AG10803 (cell line): ENCODE measurements at places on chromosomes 6 and 20.

DNA sequence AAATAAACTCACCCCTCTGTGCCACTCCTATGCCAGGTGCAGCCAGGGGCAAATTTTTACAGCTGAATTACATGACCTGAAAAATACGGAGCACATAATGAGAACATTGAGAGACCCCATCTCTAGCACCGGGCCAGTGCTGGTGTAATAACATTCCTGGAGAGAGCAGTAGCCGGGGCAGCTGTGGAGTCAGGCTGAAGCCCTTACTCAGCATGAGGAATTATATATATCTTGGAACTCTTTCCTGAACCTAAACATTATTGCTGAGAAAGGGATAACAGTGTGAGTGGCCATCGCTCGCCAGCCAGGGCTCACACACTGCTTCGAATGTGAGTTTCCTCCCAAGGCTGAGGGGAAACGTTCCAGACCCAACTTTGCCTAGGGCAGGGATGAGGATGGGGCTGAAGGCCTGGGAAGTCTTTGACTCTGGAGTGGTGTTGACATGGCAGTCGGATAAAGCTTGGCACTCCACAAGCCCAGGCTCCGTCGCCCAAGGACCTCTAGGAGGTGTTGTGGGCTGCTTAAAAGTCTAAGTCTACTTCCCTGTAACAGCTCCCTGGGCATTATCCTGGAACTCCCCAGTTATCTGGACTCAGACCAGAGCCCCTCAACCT is 269.8 kb downstream of the CDC5L start:
- no peak for DNase-seq

DNA sequence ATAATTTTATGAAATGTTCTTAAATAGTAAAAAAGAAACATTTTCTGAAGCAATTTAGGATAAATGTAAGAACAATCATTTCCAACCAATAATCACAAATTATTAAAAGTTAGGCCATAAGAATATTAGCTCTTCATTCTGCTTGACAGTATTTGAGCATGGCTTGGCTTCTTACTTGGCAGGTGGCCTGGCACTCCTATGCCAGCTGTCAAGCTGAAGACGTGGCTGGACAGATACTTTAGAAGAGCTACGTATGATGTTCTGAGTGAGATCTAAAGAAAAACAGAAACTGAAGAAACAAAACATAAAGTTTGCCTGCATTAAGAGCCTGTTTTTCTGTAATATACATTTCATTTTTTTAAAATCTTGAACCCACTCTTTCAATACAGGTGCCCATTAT is 438.9 kb downstream of the GRIK2 start:
- DNase-seq = no peak

GRCh38 chr6:134515986-134516385 is 198.1 kb upstream of the SGK1 start:
- no peak for DNase-seq

DNA sequence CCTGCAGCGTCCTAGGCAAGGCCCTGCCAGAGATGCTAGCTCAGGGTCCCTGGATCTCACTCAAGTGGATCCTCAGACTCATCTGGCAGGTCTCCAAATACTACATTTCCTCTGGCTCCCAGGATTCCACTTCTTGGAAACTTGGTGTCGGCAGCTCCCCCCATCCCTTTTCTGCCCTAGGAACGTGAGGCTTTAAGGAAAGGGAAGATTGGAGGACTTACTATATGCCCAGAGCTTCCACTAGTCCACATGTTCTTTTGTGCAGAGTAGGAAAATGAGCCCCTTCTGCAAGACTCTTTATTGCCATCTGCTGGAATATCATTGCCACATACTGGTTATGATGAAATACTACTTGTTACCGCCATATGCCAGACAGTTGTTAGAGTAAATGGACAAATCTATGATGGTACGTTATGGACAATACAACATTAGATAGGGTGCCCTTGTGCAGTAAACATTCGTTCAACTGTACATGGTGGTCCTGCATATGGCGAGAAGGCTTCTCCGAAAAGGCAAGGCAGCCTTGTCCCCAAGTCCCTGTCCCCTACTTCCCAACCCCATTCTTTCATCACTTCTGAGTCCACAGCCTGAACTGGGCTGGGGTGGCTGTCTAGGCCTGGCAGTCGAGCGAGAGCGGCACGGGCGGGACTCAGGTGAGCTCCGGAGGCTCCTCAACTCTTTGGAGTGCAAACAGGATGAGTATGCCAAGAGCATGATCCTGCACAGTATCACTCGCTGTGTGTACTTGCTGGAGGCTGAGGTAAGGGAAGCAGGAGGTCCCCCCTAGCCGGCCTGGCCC is 780 bp downstream of the ARMC12 start:
- DNase-seq = peak; percentile 87

DNA sequence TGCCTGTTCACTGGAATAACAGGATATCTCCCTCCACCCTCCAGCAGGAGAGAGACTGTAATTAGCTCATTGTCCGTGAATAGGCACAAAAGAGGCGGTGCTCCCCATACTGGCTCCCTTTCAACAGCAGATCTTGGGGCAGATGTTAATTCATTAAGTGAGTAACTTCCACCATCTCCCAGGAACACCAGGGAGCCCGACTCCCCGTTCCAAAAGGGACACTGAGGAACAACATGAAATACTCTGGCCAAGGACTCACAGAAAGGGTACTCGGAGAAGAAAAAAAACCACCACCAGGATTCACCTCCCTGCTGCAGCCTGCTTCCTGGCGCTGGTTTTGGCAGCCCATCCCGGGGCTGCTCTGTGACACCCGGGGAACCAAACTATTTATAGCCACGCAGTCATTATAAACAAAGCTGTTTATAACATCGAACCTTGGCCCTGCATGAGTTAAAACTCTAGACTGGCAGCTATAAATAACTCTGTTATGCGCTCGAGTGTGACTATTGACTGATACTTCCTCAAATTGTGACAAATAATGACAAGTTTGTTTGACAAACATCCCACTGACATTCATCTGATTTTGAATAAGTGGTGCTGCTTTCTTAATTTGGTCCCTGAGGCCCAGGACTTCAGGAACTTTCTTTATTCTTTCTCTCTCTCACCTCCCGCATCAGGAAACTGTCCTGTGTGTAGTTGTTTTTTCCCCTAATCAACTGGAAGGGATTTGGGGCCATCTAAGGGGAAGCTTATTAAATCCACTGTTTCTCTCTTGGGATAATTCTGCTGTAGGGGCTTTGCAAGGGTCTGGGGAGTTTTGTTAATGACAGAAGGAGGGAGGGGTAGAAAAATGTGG is 521.6 kb downstream of the CD83 start:
- DNase-seq = peak; percentile 53

DNA sequence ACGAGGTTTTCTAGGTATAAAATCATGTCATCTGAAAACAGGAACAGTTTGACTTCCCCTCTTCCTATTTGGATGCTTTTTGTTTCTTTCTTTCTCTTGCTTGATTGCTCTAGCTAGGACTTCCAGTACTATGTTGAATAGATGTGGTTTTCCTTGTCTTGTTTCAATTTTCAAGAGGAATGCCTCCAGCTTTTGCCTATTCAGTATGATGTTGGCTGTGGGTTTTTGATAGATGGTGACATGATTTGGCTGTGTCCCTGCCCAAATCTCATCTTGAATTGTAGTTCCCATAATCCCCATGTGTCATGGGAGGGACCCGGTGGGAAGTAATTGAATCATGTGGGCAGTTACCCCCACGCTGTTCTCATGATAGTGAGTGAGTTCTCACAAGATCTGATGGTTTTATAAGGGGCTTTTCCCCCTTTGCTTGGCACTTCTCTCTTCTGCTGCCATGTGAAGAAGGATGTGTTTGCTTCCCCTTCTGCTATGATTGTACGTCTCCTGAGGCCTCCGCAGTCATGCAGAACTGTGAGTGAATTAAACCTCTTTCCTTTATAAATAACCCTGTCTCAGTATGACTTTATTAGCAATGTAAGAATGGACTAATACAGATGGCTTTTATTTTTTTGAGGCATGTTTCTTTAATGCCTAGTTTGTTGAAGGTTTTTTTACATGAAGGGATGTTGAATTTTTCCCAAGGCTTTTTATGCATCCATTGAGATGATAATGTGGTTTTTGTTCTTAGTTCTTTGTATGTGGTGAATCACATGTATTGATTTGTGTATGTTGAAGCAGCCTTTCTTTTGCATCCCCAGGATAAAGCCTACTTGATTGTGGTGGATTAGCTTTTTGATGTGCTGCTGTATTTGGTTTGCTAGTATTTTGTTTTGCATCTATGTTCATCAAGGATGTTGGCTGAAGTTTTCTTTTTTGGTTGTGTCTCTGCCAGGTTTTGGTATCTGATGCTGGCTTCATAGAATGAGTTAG is 239.1 kb downstream of the THBS2 start:
- DNase-seq = peak; percentile 60

DNA sequence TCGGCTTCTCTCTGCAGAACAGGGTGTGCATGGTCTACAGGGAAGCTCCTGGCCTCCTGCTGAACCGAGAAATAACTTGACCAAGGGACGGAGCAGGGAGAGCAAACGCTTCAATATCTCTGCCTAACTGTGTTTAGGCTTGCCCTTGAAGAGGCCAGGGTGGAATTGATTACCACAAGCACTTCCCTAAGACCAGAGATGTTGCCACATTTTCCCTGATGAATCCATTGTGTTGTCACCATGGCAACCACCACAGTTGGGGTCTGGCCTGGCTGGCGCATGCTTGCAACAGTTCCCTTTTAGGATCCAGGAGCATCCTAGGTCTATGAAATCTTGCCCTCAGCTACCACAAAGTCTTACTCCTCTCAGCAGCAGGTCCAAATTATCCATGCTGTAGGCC is 213.5 kb upstream of the SULF2 start:
- DNase-seq = peak; percentile 69

DNA sequence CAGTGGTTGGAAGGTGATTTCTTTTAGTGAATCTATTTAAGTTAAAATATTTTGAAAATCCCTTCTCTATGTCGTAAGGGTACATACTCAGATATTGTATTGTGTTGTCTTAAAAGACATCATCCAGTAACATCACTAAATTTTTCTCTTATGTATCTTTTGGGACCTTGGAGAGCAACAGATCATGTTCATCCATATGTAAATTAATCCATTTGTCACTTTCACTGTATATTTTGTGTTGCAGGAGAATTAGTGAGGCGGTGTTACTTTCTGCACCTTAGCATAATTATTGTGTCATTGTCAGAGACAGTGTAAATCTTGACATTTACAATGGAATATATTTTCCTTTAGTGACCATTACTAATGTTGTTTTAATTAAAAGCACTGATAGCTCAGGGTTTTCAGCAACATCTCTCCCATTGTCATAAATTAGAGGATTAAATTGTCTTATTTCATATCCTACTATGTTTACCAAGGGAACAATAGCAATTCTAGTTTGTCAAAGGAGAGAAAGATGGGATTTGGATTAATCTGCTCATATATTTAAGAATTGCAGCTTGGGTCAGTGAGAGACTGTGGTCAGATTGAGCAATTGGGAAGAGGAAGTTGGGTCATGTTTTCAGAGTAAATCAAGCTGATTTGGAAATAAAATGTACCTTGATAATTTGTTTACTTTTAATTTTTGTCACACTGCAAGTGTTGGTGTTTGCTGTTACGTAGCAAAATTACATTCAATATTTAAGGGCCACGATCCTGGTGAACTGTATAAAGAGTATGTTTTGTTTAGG is 22.7 kb downstream of the DOK5 start:
- peak; percentile 3 for DNase-seq

DNA sequence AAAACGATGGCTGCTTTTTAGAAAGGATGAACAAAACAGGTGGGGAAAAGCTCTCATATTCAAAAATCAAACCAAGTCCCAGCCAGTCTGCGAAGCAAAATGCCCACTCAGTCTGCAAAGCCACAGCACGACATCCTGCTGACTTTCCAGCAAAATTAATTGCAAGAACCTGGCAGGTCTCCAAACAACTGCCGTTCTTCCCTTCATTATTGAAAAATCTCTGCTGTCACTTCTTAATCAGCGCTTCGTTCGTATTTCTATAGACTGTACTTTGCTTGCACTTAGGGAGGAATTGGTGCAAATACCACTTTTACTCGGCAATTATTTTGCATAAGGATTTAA is 222.4 kb downstream of the CBLN4 start:
- DNase-seq = no peak

- DNase-seq = peak; percentile 64
Observed at GRCh38 chr20:61437280-61438206, 185.5 kb downstream of the CDH4 start.

GRCh38 chr6:167647306-167647705 is 179.4 kb upstream of the AFDN start:
- DNase-seq = no peak

- no peak for DNase-seq
Observed at GRCh38 chr6:106539936-106540335, 89.4 kb downstream of the RTN4IP1 start.

DNA sequence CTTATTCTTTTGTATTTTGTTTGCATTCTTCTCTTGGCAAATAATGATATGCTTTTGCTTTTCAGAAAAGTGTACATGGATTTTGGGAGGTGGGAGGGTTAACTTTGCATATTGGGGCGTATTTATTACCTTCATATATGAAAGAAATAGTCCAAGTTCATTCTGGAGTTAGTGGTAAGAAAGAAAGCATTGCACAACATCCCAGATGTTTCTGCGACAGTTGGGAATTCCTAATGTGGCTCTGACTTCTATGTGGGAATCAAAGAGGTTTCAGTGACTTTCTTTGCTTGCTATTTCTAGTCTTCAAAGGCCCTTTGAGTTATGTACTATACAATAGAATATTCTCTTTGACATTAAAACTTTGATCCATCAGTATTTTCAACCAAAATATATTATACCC is 78.1 kb downstream of the MMUT start:
- peak; percentile 0 for DNase-seq

DNA sequence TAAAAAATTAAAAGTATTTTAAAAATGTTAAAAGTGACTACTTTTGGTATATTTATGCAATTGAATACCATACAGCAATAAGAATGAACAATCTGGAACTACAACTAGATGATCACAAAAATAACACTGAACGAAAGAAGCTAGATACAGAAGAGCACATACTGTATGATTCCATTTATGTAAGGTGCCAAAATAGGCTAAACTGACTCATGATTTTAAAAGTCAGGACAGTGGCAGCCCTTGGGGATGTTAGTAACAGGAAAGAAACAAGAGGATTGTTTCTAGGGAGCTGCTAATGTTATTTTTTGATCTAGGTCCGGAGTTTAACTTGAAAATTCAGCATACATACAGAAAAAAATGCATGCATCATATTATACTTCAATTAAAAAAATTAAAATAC is 42.3 kb downstream of the KIF13A start:
- DNase-seq = peak; percentile 74

DNA sequence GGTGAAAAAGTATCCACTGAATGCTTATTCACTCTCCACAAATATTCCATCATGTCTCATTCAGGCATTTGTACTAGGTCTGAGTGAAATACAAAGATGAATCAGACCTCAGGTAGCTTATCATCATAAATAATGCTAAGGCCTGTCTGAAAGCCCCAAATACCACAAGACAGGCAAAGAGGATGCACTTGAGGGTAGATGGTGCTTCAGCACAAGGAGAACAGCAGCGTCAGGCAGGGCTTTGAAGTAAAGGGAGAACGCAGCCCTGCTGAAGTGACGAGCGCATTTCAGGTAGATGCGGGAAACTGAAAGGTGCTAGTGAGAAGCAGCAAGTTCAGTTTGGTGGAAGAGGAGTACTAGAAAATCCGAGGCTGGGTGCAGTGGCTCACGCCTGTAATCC is 38.7 kb downstream of the MAP3K5 start:
- no peak for DNase-seq
